ENCODE measurements at places on chromosomes 11 and 22.

DNA sequence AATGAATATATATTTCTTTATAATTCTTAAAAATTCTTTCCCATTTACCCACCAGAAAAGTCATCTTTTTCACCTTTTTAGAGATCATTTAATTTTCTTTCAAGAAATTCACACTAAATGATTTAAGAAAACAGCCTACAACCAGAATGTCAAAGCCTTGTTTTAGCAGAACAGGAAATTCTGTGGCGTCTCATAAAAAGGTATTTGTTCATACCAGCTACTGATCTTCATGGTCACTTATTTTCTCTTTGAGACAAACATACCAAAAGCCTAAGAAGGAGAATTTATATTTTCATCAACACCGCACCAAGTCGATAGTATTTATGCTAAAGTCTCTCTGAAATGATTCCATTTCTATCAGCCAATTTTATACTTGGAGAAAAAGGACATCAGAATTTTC is 105.3 kb downstream of the ETS1 start:
- DNase-seq: no peak

- DNase-seq: no peak
These were observed 107.3 kb downstream of the XKR3 start for GRCh38 chr22:16717699-16718558.

DNA sequence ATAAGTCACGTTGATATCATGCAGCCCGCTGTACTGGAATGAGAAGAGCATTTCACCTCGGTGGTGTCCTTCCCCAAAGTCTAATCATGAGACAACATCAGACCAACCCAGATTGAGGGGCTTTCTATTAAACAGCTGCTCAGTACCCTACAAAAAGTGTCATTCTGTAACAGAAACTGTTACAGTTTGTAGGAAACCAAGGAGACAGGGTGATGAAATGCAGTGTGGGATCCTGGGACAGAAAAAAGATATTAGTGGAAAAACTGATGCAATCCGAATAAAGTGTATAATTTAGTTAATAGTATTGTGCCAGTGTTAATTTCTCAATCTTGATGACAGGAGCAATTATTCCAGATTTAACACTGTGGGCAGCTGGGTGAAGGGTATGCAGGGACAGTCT is 128.0 kb downstream of the MICAL2 start:
- no peak for DNase-seq

DNA sequence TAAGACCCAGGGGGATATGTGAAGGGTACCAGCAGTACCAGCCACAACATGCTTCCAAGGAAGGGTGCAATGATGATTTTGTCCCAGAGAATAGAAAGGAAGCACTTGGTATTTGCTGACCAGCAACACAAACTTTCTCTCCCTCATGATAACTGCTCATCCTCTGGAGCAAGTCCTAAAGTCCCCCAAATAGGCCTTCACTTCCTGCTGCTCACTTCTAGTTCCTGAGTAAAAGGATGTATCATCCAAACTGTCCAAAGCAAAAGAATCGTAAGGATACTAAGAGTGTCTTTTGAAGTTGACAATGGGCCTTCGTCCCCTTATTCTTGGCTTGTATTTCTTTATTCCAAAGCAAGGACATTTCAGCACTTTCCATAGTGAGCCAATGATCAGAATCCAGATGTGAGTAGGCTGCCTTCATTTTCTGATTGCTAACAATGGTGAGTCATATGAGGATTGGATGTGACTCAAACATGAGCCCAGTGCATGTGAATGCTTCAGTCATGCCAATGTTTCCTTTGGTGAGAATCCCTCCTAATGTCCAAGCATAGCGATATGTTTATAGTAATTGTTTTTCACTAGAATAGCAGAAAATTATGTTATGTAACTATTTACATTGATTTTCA is 243.4 kb upstream of the POU2AF2 start:
- no peak for DNase-seq

DNA sequence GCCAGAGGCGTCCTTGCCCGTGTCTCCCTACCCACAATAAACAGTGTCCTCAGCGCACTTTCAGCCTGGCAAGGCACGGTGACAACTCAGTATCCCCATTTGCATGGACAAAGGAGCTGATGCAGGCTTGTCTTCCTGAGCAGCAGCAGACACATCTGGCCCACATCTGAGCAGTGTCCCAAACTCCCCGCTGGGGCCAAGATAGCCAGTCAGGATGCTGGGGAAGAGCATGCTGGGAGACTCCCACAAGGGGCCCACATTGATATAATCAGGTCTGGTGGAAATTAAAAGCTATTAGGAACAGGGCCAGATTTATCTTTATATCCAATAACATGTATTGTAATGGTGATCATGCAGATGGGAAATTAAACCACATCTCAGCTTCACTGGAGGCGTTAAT is 24.7 kb downstream of the DSCAML1 start:
- DNase-seq: no peak

DNA sequence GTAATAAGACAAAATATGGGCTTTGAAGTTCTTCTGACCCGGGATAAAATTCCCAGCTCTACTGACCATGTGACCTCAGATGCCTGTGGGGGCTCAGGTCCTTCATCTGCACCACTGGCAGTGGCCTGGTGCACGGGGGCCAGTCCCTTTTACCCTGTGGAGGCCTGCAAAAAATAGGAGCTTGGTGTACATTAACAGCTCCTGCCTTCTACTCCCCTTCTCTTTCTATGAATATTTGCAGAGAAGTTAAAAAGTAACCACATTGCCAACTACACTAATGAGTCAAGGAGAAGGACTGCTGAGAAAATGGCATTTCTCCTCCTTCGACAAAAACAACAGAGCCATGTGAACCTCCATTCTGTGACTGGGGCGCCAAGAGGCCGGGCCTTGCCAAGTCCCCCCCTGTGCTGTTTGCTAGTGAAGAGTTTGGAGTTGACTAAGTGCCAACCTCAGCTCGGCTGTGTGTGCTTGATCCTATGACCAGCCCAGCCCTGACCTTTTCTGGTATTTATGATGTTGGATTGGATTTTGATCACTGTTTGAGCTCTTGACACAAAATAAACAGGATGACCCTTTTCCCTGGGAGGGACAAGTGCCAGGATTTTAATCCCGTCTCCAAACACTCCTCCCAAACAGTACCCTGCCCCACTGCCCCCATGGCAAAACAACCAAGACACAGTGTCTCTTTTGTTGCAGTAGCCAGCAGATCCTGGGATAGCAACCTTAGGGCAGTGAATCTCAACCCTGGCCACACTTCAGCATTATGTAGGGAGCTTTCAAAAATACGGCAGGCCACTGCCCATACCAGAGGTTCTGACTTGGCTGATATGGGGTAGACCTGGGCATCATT is 380.1 kb downstream of the LARGE1 start:
- no peak for DNase-seq

GRCh38 chr22:28983190-28983589 is 78.4 kb downstream of the C22orf31 start:
- no peak for DNase-seq

GRCh38 chr22:49997251-49997599 is 15.3 kb downstream of the IL17REL start:
- DNase-seq: no peak

DNA sequence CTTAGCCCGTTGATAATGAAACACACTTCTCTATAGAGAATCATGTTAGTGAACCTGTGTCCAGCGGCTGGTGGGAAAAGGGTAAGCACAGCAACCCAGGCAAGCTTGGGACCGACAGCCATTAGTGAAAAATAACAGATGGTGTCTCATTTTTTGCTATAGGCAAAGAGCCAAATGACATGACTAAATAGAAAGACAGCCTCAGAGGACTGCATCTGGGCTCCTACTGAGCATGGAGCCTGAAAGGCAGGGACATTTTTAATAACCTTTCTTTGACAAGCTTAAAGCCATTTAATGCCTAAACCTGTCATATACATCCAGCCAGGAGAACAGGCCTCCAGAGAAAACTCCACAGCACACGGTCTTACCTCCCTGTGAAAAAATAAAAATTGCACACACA is 67.0 kb downstream of the FANCF start:
- DNase-seq: no peak

- no peak for DNase-seq
These were observed 433.2 kb downstream of the SOX6 start for GRCh38 chr11:15923183-15923582.

- no peak for DNase-seq
These were observed 550.6 kb downstream of the SOX6 start for GRCh38 chr11:15805726-15806125.

GRCh38 chr11:44659641-44660040 is 67.1 kb upstream of the TSPAN18 start:
- no peak for DNase-seq

- DNase-seq: no peak
These were observed 8.1 kb upstream of the MYH9 start for GRCh38 chr22:36395915-36396314.

DNA sequence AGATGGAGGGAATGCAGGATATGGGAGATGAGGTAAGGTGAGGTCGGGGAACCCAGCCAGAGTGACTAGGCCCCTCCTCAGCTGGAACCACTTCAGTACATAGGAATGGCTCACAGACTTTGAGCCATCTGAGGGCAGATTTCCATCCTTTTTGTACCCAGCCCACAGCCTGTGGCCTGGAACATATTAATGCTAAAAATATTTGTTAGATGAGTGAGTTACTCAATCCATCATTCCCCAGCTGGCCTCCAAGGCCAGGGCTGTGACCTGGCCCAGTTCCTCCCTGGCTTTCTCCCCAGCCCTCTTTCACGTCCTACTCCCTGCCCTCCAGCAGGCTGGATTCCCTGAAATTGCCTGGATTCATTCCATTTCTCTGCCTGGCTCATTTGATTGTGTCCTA is 57.2 kb upstream of the PRDM11 start:
- DNase-seq: no peak

DNA sequence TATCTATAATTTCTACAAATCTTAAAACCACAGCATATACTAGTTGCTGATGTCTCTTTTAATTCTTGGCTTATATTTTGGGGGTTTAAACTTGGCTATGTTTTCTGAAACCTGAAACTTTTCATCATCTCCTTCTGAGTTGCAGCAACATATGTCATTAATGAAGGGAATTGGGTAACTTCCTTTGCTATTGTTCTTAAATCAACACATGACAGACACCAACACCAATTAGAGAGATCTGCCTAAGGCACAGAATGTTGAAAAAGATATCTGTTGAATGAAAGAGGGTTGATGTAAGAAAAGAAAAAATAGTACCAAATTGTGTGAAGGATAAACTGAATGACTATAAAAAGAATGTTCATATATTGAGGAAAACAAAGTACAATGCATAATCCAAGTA is 10.3 kb upstream of the GAS2 start:
- no peak for DNase-seq

- DNase-seq: no peak
These were observed 18.4 kb upstream of the ST3GAL4 start for GRCh38 chr11:126337126-126337473.

DNA sequence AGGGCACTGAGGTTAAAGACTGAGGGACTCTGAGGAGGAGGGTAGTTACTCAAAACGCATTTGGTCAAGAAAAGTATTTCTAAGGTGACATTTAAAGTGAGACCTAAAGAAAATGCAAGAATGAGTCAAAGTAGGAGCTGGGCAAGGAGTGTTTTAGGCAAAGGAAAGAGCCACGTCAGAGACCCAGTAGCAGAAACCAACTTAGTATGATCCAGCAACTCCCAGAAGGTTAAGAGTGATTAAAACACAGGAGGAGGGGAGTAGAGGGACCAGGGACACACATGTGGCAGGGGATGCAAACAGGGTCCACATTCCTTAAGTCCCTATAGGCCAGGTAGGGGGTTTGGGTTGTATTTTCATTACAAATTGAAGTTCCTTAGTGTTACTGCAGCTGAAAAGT is 24.3 kb upstream of the CCDC34 start:
- no peak for DNase-seq

DNA sequence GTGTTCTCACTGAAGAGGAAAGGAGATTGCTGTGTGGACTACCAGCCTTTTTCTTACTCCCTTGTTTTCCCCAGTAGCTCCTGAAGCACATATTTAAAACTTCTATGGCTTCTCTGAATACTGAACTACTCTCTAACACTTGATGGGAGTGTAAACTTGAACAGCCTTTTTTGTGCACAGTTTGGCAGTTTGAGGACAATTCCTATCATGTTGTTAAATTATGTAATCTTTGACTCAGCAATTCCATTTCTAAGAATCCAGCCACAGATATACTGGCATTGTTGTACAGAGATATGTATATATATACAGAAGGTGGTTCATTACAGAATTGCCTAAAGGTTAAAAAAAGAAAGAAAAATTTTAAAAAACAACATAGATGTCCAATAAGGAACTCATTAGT is 47.1 kb upstream of the EED start:
- DNase-seq: no peak

GRCh38 chr11:44356351-44356750 is 46.4 kb upstream of the ALX4 start:
- DNase-seq: no peak

DNA sequence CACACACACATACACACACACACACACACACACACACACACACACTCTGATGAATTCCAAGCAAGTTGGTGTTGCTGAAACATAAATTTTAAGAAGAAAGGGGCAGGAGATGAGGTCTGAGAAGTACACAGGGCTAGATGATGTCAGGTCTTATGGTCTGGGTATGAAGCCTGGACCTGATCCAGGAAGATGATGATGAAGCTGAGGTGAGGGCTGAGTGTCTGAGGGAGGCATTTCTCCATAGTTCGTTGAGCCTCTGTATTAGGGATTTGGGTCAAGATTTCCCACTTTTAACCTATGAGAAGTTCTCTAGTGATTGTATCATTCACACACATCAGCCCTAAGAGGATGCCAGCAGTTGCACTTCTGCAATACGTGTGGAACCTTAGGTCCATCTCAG is 32.6 kb downstream of the KREMEN1 start:
- DNase-seq: no peak

DNA sequence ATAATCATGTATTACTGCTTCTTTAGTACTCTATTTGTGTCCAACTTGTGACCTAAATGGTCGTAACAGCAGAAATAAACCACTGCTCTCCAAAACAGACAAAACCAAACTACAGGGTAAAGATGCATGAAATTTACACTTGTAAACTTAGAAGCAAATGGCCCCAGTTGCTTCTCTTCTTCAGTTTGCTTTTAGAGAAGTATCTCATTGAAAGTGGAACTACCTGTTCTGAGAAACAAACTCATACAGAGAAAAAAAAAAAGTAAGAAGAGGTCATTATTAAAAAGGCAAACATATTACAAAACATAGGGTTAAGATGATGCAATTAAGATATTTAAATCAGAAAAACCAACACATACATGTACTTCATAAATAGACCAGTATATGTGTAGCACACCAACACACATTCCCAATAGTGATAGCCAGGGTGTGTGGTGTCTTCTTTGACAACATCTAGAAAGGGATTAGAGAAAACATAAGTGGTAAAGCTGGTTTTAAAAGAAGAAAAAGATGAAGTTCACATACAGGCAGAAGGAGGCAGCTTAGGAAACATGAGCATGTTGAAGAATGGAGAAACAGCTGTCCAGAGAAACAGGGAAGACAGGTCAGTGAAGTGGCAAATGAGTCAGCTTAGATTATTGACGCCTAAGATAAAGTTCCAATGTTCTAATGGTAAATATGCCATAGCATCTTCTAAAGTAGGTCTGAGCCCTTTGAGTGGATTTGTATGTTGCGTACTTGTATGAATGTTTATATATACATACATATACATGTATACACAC is 844.7 kb upstream of the CCDC90B start:
- no peak for DNase-seq

GRCh38 chr11:69531071-69531716 is 49.7 kb downstream of the LINC01488 start:
- DNase-seq: no peak

GRCh38 chr11:12102588-12103410 is 7.6 kb upstream of the MICAL2 start:
- no peak for DNase-seq
